Stimulated activated CD4-positive, alpha-beta T cell treated with anti-CD3 and anti-CD28 coated beads, Interleukin-15, amount 100 ng/mL, for 1 hour (primary cell): ENCODE measurements at places on chromosomes 11 and 22.
A peak's percentile ranks its signal among the peaks of the same experiment; 100 is the strongest.

DNA sequence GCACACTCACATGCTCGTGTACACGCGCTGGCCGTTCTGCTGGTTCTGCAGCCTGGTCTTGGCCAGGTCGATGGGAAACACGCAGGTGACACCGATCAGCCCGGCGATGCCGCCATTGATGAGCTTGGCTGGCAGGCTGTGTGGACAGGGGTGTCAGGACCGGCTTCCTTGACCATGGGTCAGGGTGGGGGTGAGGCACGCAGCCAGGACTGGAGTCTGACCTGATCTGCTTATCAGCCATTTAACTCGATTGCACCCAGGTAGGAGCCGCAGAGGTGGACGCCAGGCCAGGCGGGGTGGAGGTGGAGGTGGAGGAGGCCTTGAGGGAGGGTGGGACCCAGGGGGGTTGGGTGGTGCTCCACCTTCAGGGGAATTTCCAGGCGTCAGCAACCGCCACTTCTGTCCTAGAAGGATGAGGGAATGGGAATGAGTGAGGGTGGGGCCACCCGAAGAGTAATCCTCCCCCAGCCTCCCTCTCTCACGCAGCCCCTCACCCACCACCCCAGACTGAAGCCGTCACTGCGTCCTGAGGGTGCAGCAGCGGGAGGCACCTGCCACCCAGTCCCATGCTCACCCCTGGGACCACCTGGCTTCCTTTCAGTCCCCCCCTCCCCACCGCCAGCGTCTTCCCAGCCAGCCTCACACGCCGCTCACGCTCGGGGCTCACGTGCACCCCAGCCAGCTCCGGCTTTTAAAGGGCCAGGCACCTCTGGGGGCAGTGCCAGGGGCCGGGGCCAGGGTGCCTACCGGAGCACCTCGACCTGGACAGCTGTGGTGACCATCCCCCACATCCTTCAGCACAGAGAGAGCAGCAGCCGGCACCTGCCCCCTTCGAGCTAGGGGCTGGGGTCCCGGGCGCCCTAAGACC is 3.1 kb downstream of the SLC25A22 start:
- no peak for DNase-seq

DNA sequence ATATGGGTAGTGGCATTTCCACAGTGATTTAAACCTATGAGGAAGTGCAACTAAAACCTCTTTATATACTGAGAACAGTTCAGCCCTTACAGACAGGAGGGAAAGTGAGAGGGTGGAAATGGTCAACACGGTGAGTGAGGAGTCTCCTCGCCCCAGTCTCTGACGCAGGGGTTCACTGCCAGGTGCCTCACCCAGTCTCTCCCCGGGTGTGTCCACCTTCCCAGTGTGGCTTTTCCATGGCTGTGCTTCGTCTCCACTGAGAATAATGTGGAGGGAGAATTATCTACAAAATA is 116.6 kb upstream of the TOP3B start:
- DNase-seq = no peak

DNA sequence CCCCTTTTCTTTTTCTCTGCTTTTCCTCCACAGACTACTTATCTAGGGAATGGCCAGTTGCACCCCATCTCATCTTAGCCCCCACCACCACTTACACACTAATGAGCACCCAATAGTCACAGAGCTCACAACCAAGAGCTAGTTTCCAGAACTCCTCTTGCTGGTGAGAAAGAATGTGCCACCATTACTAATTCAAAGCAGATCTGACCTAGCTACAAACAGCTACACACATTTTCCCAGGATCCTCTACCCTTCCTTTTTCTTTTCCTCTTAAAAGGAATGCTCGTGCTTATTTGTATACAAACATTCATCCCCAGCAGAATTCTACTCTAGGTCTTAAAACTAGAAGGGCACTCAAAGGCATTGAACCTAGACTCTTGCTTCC is 136.8 kb downstream of the CD44 start:
- DNase-seq = no peak

- DNase-seq = no peak
These were observed 534 bp downstream of the RBFOX2 start for GRCh38 chr22:36027935-36028645.

DNA sequence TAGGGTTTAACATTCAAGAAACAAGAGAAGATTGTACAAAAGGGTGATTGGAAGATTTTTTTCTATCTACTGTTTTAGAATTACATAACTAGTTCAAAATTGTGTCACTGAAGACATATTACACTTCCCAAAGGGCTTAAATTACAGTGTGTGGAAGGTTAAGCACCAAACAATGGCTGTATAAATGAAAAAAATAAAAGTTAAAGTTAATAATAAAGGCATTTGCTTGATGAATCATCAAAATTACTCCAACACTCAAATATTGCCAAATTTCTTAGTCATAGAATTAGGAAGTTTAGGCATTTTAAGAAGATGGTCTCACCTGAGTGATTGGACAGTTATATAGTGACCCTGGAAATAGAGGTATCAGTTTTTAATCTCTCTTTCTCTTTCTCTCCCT is 227.6 kb upstream of the CARD18 start:
- no peak for DNase-seq

- DNase-seq = no peak
These were observed 9.5 kb downstream of the SLC16A8 start for GRCh38 chr22:38074181-38075104.

DNA sequence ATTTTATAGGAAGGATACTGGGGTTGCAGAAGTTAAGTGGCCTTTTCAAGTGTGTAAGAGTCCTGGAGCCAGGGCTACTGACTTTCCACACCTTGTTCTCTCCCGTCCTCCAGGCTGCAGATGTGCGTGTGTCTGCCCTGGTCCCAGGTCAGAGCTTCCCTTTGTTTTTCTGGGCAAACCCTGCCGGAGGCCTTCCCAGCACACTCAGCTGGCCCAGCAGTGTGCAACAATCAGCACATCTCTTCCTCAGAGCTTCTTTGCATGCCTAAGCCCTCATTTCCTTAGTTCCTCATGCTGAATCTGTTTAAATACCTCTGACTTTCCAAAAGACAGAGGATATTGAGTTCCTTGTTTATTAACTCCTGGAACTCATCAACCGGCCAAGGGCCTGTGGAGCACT is 80.6 kb downstream of the KCNJ1 start:
- DNase-seq = no peak

DNA sequence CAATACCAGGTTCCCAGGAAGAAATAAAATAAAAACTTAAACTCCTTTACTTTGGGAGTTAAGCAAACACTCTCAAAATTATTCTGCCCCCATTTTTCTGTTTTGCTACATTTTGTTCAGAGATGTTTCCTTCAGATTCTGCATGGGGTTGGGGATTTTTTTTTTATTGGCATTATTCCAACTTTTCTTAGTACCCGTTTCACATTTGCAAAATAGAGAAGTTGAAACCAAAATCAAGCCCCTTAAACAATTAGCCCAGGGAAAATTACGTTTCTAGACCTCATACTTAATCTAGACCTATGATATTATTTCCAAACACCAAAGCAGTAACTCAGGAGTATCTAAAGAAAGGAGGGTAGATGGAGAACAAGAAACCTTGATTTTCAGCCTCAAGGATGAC is 20.6 kb upstream of the MS4A7 start:
- no peak for DNase-seq

DNA sequence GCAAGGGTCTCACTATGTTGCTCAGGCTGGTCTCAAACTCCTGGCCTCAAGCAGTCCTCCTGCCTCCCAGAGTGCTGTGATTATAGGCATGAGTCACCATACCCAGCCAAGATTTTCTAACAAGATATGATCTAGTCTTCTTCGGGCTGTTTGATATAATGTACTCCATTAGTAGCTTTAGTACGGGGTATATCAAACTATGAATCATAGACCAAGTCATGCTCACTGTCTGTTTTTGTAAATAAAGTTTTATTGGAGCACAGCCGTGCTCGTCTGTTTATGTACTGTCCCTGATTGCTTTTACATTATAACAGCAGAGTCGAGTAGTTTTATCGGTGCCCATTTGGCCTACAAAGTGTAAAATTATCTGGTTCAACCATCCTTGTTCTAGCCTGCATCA is 43.9 kb upstream of the GRIK4 start:
- no peak for DNase-seq

DNA sequence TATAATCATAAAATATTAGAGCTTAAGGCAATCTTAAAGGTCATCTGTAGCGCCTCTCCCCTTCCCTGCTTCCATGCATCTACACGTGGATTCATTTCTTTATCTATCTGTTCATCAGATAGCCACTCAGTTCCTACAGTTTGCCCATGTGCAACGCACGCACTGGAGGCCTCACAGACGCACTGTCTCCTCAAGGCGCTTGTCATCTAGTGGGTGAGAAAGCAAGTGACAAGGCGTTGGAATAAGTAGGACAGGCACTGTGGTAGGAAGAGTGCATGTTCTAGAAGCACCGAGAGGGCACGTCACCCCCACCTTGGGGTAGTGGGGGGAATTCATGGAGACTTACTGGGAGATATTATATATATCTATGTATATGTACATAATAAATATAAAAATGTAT is 20.8 kb upstream of the JAM3 start:
- DNase-seq = no peak

- DNase-seq = no peak
These were observed 3.4 kb upstream of the CDC42EP2 start for GRCh38 chr11:65311170-65311678.

DNA sequence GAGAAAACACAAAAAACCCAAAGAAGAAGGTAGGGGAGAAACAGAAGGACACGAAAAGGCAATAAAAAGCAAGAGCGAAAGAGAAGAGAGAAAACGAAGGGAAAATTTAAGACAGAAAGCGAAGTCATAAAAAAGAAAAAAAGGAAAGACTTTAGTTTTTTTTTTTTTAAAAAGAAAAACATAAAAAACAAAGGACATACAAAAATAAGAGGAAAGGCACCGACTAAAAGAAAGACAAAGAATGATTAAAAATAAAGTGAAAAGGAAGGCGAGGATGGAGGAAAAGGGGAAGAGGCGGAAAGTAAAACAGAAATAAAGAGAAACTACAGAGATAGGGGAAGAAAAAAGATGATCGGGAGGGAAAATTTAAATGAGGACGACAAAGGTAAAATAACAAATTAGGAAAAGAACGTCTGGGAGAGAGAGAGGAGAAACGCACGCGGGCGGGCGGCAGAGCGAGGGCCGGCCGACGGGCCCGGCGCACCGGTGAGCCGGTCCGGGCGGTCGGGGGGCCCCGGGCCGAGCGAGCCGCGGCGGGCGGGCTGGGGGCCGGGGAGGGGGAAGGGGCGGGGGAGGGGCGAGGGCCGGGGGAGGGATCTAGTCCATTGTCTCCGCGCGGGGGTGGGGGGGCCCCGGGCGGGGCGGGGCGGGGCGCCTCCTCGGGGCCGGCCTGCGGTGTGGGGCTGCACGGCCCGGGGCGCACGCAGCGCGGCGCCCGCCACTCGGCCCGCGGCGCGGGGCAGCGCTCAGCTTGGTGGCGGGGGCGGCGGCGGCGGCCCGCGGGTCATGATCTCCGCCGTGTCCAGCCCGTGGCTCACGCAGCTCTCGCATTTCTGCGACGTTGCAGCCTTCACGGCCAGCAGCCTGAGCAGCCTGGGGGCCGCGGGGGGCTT is at the start of gene TBX1:
Gene TBX1 (plus strand): TSS at position 721 of the 893 bp plus-strand sequence. CDS start 66 bp downstream, at position 787.
- DNase-seq = no peak

GRCh38 chr22:46614025-46614931 is 5.9 kb upstream of the GRAMD4 start:
- peak; percentile 35 for DNase-seq

DNA sequence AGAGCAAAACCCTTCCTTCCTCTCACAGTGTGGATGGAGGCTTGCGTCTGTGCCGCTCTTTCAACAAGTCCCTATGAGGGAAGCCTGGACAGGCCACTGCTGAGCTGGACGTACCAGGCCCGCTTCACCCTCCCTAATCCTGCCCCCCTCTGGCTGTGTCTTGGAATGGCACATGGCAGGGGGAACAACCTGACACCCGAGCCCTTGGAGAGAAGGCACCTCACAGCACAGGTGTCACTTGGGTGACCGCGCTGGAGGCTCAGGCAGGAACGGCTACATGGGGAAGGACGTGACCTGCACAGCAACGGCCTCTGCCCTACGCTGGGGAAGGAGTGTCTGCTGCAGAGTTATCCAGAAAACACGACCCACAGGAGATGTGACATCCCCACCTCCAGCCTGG is 11.0 kb downstream of the CARS1 start:
- no peak for DNase-seq

DNA sequence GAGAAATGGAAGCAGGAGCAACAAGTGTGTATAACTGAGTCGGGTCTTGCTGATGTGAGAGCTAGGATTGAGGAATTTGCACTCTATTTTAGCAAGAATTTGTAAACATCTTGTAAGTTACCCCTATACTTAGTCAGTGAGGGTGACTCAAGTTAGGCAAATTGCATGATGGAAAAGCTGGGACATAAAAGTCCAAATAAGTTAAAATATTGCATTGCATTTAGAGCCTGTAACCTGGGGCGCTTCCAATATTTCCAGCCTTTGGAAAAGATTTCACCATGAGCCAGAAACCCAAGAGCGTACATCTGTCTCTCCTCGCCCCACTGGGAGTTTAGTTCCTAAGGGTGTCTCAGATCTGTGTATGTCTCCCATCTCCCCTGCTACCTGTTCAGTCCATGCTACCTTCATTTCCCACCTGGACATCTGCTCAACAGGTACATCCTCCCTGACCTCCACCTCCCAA is 37.0 kb upstream of the ACCSL start:
- no peak for DNase-seq

- DNase-seq = no peak
These were observed 35.8 kb downstream of the MAML2 start for GRCh38 chr11:96306933-96307775.

DNA sequence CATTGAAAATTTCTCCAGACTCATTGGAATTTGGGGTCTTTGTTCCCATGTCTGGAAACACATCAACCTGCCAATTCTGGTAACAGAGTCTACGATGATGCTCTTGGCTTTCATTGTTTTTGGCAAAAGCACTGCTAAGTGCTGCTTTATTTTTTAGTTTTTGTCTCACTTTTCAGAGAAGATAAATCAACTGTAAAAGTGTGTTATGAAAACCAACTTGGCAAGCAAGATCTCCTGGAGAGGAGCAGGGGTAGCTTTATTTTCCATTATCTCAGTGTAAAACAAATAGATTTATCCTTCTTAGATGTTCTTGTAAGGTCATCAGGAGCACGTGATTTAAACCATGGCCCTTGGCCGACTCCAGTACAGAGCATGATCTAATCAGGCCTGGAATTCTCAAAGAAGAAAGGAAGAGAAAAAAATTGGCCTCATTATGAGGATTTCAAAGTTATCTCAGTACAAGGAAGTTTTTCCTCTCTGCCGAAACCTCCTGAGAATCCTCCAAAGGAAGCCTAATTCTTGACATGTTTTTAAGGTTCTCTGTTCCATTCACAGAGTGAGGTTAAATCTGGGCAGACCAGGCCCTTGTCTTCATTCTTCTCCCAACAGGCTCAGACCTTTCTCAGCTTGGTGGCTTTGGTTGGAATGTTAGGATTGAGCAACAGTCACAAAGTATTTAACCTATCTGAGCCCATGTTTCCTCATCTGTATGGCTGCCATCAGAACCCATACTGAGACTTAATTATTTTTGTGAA is 16.4 kb upstream of the PAMR1 start:
- DNase-seq = no peak

GRCh38 chr11:23166376-23166775 is 306.1 kb upstream of the CCDC179 start:
- DNase-seq = no peak

- no peak for DNase-seq
These were observed 22.0 kb upstream of the KLHL35 start for GRCh38 chr11:75454987-75455386.

GRCh38 chr11:57349491-57350274 is 11.5 kb downstream of the P2RX3 start:
- DNase-seq = peak; percentile 32
